ENCODE measurements at places on chromosomes 11 and 22. TPM values are rescaled to one million over a fixed set of nuclear protein-coding genes. Genes with fewer than 3 reads are reported as not detected.

CASP1 gene
- 86.0 TPM for polyA plus RNA-seq

OR10A2 gene
- polyA plus RNA-seq: not detected

TMX2 gene
- polyA plus RNA-seq: 18.3 TPM

OR2AG2 gene
- not detected for polyA plus RNA-seq

DNA sequence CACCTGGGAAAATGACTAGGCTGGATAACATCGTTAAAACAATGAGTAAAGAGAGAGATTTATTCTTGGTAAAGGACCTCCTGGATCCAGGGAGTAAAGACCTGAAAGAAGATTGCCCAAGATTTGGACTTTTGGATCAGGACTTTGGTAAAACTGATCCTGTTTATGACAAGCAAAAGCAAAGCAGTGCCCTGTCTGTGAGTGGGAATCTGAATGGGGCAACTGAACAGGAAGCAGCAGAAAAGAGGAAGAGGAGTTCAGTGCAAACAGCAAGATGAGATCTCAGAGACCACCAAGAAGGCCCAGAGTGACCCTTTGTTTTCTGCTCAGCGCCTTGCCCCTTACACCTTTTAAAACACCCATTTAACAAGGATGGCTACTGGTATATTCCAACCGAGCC is 122.0 kb downstream of the VPREB1 start:
- H3K4me1 ChIP-seq: no peaks in the 10 kb centered on the region
- H3K4me3 ChIP-seq: no peak overlapping the region
- H3K27ac ChIP-seq: no peak overlapping the region
- no peak for DNase-seq
- H3K27me3 ChIP-seq: no peaks in the 10 kb centered on the region
- no peaks in the 10 kb centered on the region for H3K36me3 ChIP-seq
